ENCODE measurements at places on chromosomes 1 and 21.

DNA sequence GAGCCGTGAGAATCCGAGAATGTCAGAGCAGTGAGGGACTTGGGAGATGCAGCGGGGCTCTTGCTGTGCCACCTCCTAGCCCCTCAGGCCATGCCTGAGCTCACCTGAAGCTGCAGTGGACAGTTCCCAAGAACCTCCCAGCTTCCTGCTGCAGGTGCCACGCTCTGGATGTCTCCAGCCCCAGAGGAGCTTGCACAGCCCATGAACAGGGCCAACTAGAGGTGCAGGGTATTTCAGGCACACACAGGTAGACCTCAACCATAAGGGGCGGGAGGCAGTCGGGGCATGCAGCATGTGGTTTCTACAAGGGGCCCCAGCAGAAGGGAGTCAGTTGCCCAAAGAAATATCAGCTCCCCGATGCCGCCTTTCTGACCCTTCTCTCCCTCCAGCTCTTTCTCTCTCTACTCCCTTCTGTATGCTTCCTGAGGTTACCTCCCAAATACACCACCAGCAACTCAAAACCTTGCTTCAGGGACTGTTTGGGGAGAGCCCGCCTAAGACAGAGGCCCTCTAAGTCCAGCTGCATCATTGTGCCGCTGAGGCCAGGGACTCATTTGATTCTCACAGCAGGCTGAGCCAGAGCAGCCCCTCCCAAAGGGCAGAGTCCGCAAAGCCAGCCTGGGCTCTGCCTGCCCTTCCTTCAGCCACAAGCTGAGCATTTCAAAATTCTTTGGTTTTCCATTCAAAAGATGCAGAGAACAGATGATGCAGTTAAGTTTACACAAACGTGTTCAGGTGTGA lies 209.8 kb downstream of the MATN1 start:
- DNase-seq = no peak

DNA sequence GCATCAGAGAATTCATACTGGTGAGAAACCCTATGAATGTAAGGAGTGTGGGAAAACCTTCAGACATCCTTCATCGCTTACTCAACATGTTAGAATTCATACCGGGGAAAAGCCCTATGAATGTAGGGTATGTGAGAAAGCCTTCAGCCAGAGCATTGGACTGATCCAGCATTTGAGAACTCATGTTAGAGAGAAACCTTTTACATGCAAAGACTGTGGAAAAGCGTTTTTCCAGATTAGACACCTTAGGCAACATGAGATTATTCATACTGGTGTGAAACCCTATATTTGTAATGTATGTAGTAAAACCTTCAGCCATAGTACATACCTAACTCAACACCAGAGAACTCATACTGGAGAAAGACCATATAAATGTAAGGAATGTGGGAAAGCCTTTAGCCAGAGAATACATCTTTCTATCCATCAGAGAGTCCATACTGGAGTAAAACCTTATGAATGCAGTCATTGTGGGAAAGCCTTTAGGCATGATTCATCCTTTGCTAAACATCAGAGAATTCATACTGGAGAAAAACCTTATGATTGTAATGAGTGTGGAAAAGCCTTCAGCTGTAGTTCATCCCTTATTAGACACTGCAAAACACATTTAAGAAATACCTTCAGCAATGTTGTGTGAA lies 12.8 kb downstream of the ZFP69B start:
- no peak for DNase-seq

- no peak for DNase-seq
These were observed 38.1 kb downstream of the TOMM20 start for GRCh38 chr1:235090406-235091069.

DNA sequence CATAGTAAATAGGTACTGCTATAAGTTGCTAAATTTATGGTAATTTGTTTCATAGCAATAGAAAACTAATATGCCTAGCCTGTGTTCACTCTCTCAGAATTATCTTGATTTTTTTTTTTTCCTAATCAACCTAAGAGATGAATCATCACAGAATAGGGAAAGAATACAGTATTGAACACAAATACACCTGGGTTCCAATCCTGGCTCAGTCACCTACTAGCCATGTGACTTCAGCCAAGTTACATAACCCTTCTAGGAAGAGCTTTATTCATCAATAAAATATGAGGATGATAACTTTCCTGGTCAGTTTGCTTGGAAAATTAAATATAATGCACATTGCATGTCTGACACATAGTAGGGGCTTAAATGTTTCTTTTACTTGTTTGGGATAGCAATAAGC lies 279.5 kb downstream of the FOXD2 start:
- DNase-seq = no peak

- DNase-seq = no peak
These were observed 522 bp downstream of the TEX35 start for GRCh38 chr1:178513278-178513983.

- no peak for DNase-seq
These were observed 73.9 kb downstream of the ACTL8 start for GRCh38 chr1:17828991-17829390.

DNA sequence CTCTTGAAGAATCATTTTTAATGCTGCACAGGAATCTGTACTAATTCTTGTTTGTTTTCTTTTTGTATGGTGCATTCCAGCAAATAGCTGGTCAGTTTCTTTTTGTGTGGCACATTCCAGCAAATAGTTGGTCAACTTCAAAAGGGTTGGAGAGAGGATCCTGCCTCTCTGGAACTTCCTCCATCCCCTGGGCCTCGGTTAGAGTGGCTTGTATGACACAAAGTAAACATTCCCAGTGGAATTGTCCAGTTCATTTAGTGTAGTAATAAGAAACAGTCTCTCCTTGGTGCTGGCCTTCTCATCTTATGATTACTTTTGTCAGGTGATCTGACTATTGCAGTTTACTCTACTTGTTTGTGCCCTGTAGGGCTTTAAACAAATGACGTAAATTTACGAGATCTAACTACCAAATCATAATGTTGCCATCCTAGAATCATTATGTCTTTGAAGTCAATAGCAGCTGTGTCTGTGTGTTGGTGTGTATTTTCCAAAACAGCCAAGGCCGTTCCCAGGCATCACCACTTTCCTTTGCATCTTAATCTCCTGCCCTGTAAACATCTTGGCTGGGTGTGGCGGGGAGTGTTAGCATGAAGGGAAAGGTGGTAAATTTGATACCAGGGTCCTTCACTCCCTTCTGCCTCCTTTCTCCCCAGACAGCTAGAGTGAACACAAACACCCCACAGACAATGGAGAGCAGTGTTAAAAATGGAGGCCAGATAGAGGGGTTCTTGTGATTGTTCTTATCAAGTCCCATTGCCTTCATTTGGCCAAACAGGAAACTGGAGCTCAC lies 77.9 kb downstream of the CDC7 start:
- DNase-seq = peak; percentile 8

DNA sequence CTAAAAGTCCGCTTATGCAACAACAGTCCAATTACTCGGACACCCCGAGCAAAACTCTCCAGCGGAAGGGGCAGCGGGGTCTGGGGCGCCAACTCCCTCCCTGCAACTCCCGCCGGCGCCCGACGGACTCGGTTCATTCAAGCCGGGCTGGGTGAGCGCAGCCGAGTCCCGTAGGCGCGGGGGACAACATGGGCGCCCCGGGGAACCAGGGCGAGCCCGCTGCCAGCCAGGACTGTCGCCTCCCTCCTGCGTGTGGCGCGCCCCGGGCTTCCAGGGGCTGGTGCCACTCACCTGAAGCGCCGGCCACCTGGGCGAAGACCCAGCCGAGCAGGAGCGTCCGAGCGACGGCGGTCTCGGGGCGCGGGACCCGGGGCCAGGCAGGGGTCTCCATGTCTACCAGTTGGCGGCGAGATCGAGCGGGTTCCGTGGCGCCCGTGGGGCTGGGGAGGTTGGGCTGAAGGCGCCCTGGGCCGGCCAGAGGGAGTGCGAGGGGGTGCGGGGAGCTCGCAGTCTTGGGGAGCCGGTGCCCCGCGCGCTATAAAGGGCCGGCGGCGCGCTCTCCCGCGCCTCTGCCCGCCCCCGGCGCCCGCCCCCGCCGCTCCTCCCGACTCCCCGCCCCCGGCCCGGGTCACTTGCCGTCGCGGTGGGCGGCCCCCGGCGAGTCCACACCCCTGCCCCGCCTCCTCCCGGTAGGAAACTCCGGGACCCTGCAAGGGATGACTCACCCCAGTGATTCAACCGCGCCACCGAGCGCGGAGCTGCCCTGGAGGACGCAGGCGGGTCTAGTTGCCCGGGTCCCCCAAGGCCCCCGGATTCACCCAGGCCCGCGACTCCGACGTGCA lies at the start of gene F3:
TSS of gene F3 (minus strand) at position 514 of the 842 bp plus-strand sequence. CDS start at position 391, 123 bp downstream.
- peak; percentile 39 for DNase-seq

DNA sequence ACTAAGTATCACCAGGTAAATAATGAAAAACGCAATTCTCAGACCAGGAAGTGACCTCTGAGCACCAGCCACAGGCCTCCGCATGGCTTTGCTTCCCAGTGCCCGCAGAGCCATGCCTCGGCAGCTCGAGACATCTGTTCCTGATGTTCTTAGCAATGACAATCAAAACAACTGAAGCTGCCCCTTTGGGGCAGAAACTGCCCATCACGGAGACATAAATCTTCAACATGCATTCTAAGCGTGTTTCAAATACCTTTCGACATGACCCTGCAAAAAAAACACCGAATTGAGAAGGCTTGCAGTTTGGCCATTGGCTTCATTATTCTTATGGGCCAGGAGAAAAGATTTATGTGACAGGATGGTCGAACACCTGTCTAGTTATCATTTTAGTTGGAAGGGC lies 5.8 kb upstream of the RAP1GAP start:
- no peak for DNase-seq

DNA sequence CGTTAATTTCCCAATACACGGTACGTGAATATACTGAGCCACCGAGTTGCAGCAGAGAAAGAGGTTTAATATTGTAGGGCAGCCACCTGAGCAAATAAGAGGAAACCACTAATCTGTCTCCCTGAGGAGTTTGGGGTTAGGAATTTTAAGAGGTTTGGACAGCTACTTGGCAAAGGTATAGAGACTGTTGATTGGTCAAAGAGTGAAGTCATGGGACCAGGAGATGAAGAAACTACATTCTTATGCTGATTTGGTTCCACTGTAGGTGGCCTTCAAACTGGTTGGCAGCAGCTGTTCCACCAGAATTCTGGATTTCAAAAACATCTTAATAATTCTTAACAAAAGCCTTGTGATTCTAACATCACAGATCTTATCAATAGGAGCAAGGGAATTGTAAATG lies 485.4 kb upstream of the PRMT6 start:
- DNase-seq = no peak

GRCh38 chr1:106749906-106750305 lies 306.6 kb upstream of the PRMT6 start:
- no peak for DNase-seq

GRCh38 chr1:217660353-217661062 lies 29.4 kb downstream of the SPATA17 start:
- DNase-seq = no peak

GRCh38 chr1:110210604-110211495 lies 736 bp downstream of the KCNC4 start:
- no peak for DNase-seq

- no peak for DNase-seq
These were observed 1.0 kb downstream of the ZBTB48 start for GRCh38 chr1:6580593-6581409.

DNA sequence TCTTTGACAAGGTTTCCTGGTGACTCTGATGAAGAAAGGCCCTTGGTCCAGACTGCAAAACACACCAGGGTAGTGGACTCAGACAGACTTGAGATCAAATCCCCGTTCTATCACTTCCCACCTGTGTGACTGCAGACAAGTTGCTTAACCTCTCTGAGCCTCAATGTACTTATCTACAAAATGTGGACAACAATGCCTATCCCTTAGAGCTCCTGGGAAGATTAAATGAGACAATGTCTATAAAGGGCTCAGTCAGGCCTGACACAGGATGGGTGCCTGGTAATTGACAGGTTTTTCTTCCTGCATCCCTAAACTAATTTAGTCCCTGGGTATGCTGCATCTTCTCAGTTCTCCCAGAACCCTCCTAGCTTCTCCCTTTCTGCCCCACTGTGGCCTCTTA lies 37.9 kb upstream of the ZBTB40 start:
- no peak for DNase-seq

DNA sequence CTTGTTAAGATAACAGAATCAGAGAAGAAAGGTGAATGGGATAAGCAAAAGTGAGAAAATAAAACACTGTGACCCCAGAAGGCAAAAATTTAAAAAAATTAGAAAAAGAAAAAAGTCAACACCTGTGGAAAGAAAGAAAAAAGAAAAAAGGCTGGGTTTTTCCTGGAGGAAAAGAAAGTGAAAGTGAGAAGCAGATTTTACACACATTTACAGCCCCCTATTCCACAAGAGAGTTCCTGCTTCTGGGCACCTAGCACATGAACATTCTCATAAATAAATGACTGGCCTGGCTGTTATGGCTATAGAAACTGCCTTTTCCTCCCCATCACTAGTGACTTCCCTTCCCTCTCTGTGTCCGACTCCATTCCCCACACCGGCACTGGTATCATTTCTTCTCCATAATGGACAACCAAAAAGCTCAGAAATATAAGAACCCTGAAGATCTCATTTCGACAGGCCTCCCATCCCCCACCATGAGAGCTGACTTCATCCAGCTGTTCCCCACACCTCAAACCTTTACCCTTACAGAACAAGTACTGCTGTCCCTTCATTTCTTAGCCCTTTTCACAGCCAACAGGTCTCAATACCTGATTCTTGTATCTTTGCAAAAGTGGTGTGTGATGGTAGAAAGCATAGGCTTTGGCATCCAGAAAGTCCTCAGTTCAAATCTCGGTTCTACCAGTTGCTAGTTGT lies 12.6 kb downstream of the MTF1 start:
- DNase-seq = no peak

DNA sequence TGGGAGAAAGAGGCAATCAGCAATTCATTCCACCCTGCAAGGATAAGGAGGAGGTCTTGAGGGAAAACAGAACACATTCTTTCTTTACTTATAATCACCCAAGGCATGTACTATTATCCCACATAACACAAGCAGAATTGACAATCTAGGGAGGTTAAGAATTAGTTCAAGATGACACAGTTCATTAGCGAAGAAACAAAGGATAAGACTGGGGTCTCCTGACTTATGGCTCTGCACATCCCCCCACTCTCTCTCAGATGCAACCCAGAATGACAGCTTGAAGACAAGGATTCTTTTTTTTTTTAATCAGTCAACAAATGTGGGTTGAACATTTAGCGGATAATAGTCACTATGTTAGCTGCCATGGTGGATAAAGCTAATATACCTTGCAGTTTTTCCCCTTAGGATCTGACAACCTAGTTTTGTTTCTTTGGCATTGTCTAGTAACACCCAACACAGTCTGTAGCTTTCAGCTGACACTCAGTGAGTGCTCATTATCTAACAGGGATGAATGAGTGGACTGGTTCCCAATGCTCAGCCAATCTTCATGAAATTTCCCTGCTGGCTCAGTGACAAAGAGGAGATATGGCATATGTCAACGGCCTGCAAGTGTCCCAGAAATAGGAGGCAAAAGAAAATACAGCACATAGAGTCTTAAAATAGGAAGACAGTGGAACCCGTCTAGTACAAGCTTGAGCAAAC lies 35.1 kb downstream of the RXRG start:
- no peak for DNase-seq

- no peak for DNase-seq
These were observed 209.3 kb upstream of the C1orf105 start for GRCh38 chr1:172211221-172211620.
